ENCODE measurements at places on chromosomes 5 and 9.

- DNase-seq = no peak
Measured at GRCh38 chr9:16337322-16338029, 533.0 kb downstream of the BNC2 start.

DNA sequence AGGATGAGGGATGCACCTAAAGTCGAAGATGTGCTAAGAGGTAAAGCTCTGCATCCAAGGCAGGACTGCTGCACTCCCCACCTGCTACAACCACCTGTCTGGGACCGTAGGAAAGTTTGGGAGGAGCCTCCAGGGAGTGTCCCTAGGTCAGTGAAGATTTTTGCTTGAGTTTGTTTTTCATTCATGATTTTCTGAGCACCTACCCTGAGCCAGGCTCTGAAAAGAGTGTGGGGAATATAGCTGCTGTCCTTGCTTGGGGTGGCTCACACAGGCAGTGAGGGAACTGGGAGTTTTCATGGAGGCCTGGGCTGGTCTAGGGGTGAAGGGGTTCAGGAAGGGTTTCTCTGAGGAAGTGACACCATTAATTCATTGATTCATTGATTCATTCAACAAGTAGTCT is 48.9 kb downstream of the SAR1B start:
- no peak for DNase-seq

DNA sequence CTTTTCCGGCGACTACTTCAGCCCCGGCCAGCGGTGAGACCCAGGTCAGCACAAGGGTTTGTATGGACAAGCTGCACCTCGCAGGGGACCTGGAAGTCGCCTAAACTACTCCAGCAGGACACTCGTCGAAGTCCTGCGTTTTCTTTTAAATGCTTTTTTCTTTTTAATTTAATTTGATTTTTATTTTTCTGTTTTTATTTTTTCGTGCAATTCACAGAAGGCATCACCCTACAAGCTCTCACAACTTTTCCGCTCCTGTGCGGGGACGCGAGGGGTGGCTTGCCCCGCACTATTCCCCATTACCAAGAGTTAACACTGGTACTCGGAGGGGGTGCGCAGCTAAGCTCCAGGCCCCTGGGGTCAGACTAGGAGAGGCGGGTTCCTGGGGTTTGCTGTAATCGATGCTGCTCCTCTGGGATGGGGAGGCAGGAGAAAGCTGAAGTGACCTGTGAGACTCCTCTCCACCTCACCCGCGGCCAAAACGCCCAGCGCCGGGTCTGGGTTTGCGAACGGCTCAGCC is 1.3 kb downstream of the EDIL3 start:
- DNase-seq = no peak

DNA sequence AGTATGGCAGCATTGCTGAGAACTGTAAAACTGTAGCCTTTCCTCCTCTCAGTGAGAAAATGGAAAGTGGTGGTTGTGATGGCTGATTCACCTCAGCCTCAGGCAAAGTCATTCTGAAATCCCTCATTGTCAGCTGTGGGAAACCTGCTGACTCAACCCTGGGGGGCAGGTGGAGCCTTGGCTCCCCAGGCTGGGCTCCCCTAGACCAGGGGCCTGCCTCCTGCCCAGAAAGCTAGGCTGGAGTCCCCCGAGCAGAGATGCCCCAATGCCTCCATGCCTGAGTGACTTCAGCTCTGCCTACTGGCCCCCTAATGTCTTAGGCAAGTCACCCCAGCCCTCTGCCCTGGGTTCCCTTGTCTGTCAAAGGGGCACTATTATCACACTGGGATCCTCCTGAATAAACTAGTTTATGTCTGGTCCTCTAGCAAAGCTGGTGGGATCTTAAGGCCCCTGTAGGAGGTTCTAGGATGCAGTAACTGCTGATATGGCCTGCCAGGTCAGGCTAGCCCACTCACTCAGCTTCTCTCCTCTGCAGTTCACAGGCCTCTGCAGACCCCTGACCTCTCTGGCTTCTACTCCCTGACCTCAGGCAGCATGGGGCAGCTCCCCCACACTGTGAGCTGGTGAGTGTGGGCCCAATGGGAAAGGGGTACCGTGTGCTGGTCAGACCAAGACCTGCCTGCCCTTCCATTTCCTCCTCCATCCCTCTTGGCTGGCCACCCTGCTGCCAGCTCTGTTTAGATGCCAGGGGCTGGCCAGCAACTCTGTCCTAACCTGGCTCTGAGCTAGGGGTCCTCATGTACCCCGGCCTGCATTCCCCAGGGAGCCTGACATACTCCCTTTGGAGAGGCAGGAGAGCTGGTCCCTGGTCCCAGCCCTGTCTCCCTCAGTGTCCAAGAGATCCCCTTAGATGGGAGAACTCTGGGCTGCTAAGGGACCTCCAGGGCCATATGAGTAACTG is 24.2 kb downstream of the TCF7 start:
- no peak for DNase-seq

GRCh38 chr5:157818368-157818767 is 40.6 kb downstream of the CLINT1 start:
- no peak for DNase-seq

DNA sequence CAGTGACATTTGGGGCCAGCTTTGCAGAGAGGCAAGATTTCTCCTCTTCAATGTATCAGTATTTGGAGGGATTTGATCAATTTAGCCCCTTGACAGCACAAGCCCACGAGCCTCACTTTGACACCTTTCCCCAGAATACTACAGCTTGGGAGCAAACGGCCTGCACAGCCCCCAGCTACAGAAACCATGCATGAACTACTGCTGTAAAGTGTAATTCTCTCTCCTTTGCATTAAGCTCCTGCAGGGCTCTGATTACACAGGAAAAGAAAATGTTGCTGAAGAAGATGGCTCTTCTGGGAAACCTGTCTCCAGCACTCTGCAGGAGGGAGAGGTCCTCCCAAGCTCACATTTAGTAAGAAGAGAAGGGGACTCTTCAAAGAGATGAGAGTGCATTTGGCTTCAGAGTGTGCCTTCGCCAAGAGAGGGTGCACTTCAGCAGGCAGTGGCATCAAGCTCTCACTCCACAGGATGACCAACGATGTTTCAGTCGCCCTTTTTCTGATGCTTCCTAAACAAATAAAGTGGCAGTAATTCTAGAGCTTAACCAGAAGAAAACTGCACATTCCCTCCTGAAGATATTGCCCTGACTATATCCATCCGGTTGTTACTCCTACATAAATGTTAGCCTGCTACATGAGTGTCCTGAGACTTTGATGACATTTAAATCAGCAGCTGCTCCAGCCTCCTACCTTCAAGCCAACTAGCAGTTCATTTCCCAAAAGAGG is 272.2 kb downstream of the AUH start:
- no peak for DNase-seq

- DNase-seq = no peak
Measured at GRCh38 chr5:145478651-145479050, 356.5 kb downstream of the PRELID2 start.

- DNase-seq = no peak
Measured at GRCh38 chr9:112332214-112332613, 1.2 kb downstream of the PTBP3 start.
